ENCODE measurements at places on chromosomes 2 and 18.

DNA sequence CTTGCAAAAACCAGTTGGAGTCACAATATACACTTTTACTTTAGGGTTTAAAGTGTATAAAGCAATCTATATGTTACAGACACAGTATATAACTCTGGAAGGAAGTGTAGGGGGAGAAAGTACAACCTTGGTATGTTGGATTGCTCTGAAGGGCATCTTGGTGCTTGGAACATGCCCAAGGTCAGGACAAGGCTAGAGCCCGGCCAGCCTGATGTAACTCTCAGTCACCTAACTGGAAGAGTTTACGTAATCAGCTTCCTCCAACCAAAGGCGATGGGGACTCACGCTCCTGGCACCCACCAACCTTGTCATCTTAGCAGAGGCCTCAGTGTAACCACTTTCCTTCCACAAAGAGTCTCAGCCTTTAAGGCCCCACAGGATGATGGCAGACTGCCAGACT lies 181.1 kb upstream of the ACAA2 start:
- DNase-seq: no peak

- DNase-seq: no peak
Measured at GRCh38 chr2:53770264-53770663, 2.7 kb downstream of the CHAC2 start.

- DNase-seq: no peak
Measured at GRCh38 chr2:160124571-160124970, 62.2 kb upstream of the PLA2R1 start.

DNA sequence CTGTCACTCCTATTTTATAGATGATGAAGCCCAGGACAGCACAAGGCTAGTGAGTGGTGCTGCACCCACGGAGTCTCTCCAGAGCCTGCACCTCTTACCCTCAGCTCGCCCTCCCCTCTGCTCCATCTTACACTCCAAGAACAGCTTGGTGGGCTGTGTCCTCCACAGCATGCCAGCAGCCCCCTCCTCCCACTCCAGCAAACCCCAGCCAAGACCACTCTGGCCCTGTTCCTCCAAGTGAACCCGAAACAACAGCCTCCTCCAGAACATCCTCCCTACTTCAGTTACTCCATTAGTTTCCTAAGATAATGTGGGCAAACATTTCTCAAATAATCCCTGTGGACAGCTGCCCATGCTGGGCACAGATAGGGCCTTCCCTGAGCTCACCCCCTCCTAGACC lies 62.7 kb upstream of the KLF7 start:
- no peak for DNase-seq

GRCh38 chr18:10201226-10201625 lies 253.2 kb upstream of the APCDD1 start:
- DNase-seq: no peak
